HAP-1 (cell line): ENCODE measurements at places on chromosomes 11 and 22.

DNA sequence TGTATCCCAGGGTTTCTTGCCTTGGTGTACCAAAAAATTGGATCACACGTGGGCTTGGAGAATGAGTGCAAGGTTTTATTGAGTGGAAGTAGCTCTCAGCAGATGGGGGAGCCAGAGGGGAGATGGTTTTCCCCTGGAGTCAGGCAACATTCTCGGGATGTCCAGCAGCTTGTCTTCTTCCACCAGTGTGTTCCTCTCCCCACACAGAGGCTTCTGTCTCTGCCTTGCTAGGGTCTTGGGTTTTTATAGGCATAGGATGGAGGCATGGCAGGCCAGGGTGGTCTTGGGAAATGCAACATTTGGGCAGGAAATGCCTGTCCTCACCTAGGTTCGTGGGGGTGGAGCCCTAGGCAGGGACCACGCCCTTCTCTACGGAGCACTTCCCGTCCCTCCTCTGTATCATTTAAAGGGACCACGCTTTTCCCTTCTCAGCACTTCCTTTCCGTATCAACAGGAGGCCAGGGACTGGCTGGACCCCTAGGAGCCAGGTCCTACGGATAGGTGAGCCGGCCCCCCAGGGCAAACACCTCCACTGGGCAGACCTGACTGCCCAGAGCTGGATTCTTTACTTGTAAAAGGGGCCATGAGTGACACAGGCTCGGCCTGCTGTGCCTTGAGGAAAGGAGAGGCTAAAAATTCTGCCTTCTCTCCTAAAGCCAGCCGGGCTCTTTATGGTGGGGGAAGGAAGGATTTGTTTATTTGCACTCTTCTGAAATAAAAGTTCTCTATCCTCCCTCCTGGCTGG, 55.3 kb upstream of the CCDC188 start:
- DNase-seq, result peak; percentile 84

DNA sequence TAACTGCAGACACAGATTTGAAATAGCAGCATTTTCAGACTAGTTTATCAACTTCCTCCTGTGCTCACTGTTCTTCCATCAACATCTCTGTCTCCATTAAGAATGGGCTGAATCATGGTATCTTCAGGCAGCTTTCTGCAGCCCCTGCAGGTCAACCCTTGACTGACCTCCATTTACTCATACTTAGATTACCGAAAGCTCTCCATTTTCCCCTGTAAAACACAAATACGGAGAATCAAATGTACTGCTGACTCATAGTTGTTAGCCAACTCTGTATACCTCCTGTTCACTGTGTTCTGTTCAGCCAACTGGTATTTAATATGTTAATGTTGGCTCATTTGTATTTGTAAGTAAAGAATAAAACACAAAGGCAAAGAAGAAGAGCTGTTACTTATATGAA, 364.0 kb downstream of the CASP12 start:
- DNase-seq, result peak; percentile 74

DNA sequence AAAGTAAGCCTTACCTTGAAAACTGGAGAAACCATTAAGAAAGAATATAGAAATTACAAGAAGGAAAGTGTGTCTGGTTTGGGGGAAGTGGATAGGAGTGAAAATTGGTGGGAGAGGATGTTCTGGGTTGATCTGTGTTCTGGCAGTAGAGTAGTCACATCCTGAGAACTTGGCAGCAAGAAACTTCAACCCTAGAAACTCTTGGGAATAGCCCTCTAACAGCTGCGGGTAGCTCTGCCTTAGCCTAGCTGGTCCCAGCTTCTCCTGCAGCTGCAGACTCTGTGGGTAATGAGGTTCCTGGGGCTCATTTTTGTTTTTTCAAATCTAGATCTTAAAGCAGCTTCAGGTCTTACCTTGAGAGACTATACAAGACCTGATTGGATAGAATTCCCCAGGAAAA, 24.2 kb upstream of the OR6X1 start:
- no peak for DNase-seq

DNA sequence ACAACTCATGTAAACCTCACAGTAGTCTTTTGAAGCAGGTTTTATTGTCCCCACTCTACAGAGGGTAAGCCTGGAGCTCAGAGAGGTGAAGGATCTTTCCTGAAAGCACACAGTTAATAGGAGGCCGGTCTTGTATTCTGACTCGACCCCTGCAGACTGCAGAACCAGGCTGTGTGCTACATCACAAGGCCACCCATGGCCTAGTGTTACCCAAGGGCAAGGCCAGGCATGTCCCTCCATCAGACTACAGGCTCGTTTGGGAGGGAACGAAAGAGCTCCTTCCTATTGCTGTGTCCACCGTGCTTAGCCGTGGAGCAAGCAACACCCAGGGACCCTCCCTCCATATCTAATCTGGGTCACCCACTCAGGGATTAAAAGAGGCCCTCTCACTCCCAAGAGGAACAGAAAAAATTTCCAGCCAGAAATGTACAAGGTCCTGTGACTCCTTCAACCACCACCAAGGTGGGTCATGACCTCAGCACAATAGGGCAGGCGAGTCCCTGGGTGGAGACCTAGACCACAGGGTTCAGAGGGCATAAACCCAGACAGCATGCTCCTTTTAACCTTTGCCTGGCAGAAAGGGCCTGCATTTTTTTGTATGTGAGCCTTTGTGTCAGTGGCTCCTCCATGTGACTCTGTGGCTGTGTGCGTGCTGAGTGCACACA, 6.3 kb upstream of the SMIM35 start:
- no peak for DNase-seq

DNA sequence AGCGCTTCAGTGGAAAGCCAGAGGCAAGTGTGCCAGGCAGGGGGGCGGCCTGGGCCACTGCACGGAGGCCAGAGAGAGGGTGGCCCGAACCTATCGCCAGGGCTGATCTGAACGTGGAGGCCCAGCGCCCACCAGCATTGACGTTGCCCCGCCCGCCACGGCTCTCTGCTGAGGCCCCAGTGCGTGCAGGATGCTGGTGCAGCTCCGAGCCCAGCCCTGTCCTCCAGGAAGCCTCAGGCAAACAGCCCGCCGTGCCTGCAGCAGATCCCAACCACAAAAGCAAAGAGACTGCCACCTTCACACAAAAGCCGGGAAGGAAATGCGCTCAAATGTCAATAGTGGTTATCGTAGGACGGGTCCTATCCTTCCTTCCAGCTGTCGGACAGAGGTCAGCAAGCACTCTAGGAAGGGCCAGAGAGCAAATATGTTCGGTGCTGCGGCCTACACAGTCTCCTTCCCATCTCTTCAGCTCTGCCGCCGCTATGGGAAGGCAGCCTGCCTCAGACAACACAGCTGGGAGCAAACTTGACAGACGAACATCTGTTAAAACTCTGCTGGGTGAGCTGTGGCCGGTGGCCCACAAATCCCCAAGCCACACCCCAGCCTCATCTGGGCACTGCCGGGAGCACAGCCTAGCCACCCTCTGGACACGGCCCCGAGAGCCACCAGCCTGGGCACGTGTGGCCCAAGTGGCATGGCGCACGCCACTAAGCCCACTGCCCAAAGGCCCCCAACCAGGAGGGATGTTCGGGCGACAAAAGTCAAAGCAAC, 146.2 kb downstream of the CRYBB2 start:
- DNase-seq, result no peak

DNA sequence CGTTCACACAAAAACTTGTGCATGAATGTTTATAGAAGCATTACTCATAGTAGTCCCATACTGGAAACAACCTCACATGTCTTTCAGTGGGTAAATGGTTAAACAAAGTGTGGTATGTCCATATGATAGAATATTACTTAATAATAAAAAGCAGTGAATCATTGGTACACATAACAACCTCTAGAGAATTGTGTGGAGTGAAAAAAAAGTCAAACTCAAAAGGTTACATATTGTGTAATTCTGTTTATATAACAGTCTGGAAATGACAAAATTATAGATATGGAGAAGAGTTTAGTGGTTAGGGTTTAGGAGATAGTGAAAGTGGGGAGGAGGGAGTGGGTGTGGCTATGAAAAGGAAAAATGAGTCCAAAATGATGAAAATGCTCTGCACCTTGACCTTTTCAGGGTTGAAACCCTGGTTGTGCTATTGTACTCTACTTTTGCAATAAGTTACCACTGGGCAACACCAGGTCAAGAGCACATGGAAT, 243.4 kb upstream of the DDI1 start:
- no peak for DNase-seq

- DNase-seq, result no peak
These were observed 5.7 kb upstream of the FBXO3 start for GRCh38 chr11:33779849-33780528.

DNA sequence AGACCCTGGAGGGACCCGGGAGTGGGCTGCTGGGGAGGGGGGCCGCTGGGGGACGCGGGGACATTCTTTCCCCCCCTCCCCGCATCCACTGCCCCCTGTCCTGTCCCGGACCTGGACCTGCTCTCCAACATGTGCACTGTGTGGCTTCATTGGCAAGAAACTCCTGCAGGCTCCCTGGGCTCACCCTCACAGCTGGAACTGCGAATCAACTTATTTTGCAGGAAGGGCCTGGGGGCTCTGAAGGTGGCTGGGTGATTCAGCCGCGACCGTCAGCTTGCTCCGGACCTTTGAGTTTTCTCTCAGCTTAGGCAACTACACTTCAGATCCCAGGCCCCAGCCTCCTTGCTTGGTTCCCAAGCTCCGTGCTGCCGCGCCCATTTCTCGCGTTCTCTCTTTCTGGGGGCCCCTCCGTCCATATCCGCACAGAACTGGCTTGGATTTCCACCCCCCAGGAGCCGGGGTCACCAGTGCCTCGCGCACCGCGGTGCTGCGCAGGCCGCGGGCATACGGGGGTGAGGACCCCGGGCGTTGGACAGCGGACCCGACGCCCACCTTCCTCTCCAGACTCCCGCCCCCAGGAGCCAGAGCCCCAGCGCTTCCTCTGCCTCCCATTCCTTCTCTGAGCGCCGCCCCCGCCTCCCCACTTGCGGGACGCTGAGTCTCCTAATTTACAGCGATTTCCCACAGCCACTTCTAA, 471 bp upstream of the AHNAK start:
- no peak for DNase-seq

GRCh38 chr22:47736186-47737034, 974.0 kb downstream of the TBC1D22A start:
- no peak for DNase-seq

GRCh38 chr22:19114984-19115552, 7.1 kb downstream of the DGCR2 start:
- no peak for DNase-seq

DNA sequence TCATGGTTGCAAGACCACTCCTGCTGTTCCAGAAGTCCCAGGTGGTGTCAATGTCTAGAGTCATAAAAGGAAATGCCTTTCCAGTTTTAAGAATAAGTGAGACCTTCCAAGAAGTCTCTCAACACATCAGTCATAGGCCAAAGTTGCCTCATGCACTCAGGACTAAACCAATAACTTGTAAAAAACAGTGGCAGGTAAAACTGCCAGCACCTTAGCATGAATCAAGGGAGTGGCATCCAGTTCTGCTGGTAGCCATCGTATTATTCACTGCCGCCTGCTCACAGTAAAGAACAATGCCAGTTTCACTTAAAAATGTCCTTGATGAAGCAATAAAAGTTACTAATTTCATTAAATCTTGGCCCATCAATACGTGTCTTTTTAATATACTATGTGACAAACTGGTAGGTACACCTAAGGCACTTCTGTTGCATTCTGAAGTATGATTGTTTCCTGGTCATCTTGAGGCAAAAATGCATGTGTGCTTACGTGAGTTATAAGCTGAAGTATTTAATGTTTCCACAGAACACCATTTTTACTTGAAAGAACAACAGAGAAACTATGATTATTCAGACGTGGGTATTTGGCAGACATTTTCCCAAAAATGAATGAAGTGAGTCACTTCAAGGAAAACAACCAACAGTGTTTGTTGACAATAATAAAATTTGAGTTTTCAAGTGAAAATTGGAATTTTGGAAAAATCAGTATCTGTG, 125.2 kb upstream of the SNX19 start:
- DNase-seq, result no peak

DNA sequence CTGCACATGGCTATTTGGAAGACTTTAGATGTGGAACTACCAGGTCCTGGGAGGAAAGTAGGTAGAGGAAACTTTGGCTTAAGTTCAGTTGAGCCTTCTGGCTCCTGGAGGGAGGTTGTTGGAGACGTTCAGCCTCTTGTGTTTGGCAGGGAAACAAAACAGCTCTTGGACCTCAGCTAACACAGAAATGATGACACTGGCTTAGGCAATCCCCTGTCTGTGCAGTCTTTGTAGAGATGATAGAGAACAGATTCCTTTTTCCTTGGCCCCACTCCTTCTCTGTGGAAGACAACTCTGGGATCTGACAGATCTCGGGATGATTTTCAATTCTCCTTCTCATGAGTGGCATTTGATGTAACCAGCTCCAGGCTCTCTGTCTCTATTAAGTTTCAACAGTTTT, 428.5 kb downstream of the TMEM135 start:
- DNase-seq, result no peak

DNA sequence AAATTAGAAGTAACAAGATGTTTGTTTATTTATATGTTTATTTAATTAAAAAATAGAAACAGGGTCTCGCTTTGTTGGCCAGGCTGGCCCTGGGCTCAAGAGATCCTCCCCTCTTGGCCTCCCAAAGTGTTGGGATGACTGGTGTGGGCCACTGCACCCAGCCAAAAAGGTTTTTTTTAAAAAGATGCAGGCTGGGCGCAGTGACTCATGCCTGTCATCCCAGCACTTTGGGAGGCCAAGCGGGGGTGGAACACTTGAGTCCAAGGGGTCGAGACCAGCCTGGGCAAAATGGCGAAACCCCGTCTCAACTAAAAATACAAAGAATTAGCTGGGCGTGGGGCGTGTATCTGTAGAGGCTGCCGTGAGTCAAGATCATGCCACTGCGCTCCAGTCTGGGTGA, 13.4 kb downstream of the DRD4 start:
- DNase-seq, result no peak

GRCh38 chr11:97356144-97356543, 966.3 kb downstream of the JRKL start:
- DNase-seq, result no peak

- no peak for DNase-seq
These were observed 47.2 kb downstream of the CHRDL2 start for GRCh38 chr11:74683941-74684481.

DNA sequence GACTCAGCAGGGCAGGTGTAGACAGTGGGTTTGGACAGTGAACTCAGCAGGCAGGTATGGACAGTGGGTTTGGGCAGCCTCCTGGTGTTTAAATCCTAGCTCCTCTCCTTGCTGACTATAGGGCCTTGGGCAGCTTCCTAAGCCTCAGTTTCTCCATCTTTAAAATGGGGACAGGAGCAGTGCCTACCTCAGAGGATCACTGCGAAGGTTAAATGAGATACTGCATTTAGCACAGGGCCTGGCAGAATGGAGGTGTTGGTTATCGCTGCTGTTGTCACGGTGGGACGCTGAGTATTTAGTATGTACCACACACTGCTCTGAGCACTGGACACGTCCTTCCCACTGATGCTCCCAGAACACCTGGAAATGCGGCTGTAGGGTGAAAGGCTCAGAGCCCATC, 14.4 kb upstream of the SCGB1A1 start:
- DNase-seq, result no peak

GRCh38 chr11:111435046-111435698, 56.1 kb upstream of the POU2AF1 start:
- DNase-seq, result no peak

- no peak for DNase-seq
These were observed 5.5 kb downstream of the CBX6 start for GRCh38 chr22:38866399-38867123.

- DNase-seq, result peak; percentile 77
These were observed 20.6 kb downstream of the APOBEC3H start for GRCh38 chr22:39117585-39118191.

- no peak for DNase-seq
These were observed 24.4 kb upstream of the CYP2R1 start for GRCh38 chr11:14916403-14916802.
